ENCODE measurements at places on chromosomes 16 and 17.
A peak's percentile ranks its signal among the peaks of the same experiment; 100 is the strongest.

GRCh38 chr16:89024546-89025060 lies 47.6 kb upstream of the CBFA2T3 start:
- DNase-seq, result no peak

DNA sequence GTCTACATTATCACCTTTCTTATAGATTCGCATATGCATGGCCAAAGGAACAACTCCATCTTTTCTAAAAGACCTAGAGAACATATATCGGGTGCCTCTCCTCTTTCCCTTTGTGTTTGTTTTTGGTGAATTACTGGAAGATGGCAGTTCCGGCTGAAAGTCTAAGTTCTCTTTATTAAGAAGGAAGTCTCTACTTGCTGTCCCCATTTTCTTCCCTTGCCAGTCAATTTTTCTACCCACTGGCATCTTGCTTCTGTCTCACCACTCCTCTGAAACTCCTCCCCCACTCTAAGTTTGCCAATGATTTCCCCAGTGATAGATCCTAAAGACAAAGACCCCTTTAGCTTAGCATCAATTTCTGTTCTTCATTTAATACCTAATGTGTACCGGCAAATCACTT lies 93.9 kb upstream of the CORO6 start:
- DNase-seq, result no peak

DNA sequence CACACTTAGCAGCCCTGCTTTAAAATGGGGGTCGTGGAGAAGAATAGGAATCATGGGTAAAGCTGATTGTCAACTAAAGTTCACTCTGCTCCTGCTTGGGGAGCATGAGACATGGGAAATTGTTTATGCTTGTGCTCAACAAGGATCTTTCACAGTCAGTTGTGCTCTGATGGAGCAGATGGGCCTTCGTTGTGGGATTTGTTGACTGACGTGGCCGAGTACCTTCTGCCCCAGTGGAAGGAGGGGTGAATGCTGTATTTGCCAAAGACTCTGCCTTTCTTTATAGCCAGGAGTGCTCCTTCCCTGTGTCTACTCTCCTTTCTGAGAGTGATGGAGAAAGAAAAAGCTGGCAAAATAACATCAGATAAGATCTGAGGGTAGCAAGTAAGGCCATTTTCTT lies 11.4 kb downstream of the ARSG start:
- no peak for DNase-seq

DNA sequence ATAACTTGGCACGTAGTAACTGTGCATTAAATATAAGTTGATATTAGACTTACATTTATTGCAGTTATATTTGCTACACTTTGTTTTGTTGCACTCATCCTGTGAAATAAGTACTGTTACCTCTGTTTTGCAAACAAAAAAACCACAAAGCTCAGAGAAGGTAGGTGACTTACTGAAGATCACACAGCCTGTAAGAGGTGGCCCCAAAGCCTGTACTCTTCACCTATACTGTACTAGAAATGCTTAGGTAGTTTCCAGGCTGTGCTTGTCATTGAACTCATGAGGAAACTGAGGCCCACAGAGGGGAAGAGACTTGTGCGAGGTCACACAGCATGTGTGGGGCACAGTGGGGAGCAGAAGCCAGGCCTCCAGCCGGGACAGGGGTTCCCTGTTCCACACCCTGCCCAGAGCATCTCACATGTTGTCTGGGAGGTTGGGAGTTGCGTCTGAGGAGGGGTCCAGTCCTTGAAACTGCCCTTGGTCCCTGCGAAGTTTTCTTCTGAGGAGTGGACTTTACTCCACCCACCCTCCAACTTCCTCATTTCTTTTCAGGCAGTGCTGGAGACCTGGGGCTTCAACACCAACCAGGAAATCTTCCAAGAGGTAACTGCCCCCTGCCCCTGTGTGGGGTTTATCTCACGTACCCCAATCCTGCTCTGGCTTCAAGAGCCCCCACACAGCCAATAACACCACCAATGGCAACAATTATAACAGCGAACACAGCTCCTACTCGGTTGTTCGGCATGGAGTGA lies 13.0 kb downstream of the CETP start:
- DNase-seq, result no peak

DNA sequence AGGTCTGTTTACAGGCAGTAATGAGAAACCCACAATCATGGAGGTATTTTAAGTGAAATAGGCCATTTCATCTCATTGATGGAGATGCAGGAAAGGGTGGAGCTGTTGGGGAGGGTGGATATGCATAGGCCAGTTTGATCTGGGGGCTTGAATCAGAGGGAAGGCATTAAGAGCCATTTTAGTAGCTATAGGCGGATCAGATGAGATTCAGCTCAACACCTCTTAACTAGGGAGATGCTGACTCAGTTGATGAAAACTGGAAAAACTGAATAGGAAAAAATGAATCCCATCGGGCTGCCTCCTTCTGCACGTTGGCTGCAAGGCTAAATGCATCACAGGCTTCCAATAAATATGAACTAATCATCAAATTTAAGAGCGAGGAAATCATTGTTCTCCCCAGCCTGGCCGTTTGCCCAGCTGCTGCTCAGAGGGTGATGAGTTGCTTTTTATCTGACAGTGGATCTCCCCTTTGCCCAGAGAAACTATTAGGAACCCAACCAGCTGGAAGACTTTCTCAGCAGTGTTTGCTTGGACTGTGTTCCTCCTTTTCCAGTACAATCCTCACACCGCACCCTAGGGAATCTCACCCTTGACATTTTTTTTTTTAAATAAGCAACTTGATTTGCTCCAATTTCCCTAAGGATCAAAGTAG lies 149.6 kb downstream of the SOX9 start:
- DNase-seq, result peak; percentile 17

- DNase-seq, result no peak
These were observed 13.9 kb upstream of the CAPNS2 start for GRCh38 chr16:55552621-55553020.

GRCh38 chr16:4384509-4384942 lies 12.9 kb downstream of the VASN start:
- no peak for DNase-seq

All from A549 (cell line).